Stimulated activated CD8-positive, alpha-beta memory T cell treated with anti-CD3 and anti-CD28 coated beads, Interleukin-7, amount 100 ng/mL, for 48 hours (primary cell): ENCODE measurements at places on chromosomes 7 and 10.

DNA sequence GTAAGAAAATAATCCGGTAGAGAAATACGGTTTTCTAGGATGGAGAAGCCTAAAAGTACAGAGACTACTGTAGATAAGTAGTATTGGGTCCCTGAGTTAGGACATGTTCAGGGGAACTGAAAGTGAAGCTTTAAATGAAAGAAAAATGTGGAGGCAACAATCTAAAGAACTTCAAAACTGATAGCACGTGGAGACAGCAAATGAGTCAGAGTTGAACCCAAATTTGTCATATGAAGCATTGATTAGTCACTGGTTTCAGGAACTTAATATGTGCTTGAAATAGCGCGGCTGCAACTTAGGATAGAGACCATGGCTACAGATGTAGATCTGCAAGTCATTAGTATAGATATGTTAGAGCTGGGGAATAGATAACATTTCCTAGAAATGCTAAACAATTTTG, 1138.6 kb upstream of the SORCS1 start:
- no peak for DNase-seq

GRCh38 chr7:40586197-40586596, 451.4 kb downstream of the SUGCT start:
- DNase-seq, result no peak

DNA sequence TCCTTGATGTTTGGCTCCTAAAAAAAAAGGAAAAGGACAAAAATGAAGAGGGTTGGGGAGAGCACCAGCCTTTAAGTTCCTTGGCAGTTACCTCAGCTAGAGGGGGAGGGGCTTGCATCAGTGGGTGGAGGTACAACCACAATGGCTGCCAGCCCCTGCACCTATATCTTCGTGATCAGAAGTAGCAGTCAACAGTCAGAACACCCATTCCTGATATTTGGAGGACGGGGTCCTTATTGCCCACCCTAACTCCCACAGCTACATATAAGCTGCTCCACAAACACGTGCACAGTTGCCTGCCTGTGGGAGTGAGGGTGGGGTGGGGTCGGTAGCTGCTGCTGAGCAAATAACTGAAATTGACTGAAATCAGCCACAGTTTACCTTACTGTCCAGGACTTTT, 26.2 kb downstream of the C1GALT1 start:
- no peak for DNase-seq

- peak; percentile 10 for DNase-seq
Observed at GRCh38 chr7:97871659-97872024, 566 bp downstream of the ASNS start.

DNA sequence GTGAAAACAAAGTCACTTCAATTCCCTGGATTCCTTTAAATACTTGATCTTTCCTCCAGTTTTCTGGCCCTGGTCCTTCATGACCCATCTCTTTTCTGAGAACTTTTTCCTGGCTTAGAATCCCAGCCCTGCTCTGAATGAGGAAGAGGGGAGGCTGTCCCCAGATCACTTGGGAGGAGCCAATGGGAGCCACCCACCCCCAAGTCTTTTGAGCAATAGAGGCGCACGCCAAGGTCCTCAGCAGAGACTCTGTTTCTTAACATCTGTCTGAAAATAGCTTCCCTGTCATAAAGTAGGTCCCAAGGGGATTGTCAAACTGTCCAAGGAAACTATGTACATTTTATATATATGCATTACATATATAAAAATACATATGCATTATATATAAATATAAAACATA, 126.8 kb downstream of the ADRA2A start:
- no peak for DNase-seq

GRCh38 chr10:102133373-102134195, 744 bp downstream of the PPRC1 start:
- DNase-seq, result peak; percentile 58

DNA sequence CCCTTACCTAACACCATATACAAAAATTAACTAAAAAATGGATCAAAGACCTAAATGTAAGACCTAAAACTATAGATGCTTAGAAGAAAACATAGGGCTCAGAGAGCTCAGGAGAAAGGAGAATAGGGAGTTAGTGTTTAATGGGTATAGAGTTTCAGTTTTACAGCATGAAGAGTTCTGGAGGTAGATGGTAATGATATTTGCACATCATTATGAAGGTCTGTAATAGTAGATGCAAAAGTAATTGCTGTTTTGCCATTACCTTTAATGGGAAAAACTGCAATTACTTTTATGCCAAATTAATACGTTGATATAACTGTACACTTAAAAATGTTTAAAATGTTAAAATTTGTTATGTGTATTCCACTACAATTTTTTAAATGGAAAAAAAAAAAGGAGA, 39.2 kb upstream of the NANOS1 start:
- no peak for DNase-seq

- no peak for DNase-seq
Observed at GRCh38 chr10:18279173-18279572, 138.9 kb downstream of the CACNB2 start.

- DNase-seq, result no peak
Observed at GRCh38 chr10:32893434-32893833, 64.6 kb downstream of the ITGB1 start.

DNA sequence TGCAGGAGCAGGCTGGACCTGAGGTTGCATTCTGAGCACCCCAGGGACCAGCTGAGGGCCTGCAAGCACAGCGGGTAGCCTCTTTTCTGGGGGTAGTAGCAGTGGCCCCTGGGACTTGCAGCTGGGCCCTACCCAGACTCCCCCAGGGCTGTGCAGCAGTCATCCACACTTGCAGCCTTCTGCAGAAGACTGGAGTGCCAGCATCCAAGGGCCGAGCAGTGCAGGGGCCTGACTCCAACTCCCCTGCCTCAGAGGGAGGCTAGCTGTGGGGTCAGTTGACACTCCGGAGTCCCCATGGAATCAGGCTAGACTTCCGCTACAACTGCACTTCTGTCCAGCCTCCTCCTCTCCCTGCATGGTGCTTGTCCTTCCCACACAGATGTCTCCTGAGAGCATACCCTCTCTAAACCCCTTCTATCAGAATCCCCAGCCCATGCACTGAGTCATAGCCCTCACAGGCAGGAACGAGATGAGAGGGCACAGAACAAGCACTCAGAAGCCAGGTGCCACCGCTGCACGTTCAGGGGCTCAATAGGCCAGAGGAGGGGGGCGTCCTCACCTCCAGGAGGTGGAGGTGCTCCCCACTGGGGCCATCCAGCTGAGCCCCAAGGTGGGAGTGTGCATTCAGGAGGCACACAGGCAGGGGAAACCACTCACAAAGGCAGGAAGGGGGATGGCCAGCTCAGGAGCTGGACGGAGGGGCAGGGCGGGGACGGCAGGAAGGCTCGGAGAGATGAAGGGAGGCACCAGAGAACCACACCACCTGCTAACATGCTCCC, 7.5 kb downstream of the RASGEF1A start:
- no peak for DNase-seq

GRCh38 chr7:20114468-20114867, 102.7 kb downstream of the MACC1 start:
- no peak for DNase-seq

DNA sequence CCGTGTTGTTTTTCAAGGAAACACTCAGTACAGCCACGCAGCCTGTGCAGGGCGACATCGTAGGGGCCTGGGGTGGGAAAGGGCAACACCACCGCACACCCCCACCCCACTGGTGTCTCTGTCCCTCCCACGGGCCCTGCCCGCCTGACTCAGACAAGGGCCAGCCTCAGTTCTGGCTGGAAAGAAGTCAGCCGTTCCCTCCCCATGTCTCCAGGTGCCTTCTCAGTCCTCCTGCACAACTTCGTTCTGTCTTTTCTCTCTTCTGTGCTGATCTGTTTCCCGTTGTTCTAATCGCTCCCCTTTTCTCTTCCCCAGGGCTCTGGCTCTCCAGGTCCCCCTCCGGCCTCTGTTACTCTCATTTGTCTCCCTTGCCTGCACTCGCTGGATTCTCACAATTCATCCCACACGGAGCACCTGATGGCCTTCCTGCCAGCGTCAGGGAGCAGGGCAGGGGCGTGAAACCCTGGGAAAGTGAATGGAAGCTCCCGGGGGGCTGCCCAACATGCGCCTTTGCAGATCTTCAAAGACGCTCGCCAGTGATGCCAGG, 97.7 kb downstream of the WDR37 start:
- no peak for DNase-seq

DNA sequence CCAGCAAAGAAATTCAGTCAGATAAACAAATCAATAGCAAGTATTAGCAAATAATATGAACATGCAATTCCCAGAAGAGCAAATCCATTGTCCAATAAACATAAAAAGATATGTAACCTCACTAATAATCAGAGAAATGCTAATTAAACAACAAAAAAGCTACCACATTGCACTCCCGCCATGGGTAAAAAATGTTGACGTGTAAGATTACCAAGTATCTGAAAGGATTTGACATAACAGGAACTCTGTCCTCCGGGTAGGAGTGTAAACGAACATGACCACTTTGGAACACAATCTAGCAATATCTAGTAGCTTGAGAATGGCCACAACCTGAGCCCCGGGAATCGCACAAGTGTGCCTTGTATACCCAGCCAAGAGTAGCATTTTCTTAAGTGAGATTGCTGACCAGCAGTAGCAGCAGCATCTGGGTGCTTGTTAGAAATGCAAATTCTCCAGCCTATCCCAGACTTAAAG, 31.6 kb downstream of the DYDC1 start:
- no peak for DNase-seq

DNA sequence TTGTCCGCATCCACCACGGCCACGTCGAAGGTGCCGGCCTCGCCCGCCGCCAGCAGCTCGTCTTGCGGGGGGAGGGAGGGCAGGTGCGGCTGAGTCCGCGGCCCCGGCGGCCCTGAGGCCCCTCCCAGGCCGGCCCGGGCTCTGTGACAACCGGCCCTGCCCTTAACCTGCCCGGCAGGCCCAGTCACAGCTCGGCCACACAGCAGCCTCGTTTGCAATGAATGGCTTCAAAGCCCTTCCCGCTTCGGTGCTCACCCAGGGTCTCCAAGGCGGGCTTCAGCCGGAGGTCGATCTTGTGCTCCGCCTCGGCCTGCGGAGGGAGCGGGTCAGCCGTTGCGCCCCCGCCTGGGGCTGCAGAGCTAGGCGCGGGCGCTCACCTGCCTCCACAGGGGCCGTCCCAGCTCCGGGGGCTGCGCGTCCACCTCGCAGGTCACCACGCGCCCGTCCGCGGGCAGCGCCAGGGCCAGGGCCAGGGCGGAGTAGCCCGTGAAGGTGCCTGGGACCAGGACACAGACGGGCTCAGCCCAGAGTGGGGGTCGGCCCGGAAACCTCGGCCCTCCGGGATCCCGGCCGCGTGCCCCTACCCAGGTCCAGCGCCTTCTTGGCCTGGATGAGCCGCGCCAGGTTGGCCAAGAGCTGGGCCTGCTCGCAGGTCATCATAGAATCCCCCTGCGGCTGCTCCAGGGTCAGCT, 928 bp downstream of the COMTD1 start:
- no peak for DNase-seq

DNA sequence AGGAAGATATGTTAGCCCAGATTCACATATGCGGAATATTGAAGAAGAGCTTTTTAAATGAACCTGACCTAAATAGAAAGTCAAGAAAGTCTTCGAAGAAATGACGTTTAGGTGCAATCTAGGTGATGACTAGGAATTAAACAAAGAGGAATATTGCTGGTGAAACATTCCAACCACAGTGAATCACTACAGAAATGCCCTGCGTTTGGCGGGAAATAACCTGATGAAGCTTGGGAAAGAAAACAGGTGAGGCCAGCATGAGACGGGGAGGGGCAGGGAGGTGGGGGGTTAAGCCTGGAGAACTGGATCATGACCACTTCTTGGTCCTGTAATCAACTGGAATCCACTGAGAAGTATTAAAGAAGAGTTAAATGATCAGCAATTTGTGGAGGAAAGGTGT, 299.4 kb upstream of the VSTM2A start:
- DNase-seq, result no peak

DNA sequence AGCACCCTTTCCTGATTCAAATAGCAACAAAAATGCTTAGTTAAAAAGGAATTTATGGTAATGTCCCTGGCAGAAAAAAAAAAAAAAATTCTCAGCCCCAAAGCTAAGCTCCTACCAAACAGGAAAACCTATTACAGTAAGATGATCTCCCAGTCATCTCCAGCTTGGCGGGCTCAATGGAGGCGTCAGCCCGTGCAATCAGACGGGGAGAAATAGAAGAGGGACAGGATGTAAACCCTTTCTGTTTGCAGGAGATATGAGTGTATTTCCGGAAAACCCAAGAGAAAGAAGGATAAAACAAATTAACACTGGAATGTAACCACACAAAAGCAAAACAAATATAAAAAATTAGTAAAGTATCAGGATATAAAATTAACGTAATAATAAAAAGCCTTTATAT, 242.8 kb downstream of the TCERG1L start:
- DNase-seq, result no peak
